ENCODE measurements at places on chromosomes 4 and X.

GRCh38 chr4:30755346-30755745, 35.2 kb downstream of the PCDH7 start:
- no peak for DNase-seq

DNA sequence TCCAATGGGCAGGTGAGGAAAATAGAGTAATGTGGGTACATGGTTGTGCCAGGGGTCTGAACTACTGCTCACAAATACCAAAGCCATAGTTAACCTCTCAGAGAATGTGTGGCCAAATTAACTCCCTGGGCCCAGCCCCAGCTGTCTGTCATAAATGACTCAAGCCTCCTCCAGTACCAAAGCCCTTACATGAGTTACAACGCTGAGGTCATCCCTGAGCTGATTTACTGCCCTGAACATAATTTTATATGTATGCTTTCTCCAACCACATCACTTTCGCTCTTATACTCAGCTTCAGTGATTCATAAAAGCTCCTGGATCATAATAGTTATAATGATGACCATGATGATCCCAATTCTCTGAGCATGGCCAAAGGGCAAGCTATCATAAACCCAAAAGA, 283.9 kb downstream of the NKX6-1 start:
- no peak for DNase-seq

DNA sequence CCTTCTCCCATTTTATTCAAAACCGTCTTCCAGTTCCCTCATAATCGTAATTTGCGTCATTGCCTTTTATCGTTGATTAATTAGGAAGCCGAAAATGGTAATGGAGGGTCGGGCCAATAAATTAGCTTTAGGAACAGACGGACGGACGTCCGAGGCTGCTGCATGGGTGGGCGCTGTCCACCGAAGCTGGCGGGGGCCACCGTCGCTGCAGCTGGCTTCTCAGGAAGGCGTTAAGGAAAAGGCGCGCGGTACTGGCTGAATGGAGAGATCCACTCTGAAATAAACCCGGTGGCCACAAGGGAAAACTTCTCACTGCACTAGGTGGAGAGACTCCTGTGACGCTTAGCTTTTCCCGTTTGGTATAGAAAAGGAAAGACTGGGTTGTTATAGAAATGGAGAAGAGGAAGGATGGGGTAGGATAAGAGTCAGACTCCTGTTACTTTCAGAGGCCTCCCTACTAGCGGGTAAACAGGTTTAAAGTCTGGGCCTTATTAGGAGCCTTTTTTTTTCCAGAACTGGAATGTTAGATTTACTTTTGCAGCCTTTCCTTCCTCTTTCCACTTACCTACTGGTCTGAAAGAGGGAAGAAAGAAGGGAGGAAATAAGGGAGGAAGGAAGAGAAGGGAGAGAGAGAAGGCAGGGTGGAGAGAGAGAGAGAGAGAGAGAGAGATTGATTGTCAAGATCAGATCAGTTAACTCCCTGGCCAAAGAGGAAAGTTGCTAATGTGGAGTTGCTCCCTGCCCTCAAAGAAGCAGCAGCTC, 11.3 kb upstream of the PRDM8 start:
- DNase-seq: no peak

DNA sequence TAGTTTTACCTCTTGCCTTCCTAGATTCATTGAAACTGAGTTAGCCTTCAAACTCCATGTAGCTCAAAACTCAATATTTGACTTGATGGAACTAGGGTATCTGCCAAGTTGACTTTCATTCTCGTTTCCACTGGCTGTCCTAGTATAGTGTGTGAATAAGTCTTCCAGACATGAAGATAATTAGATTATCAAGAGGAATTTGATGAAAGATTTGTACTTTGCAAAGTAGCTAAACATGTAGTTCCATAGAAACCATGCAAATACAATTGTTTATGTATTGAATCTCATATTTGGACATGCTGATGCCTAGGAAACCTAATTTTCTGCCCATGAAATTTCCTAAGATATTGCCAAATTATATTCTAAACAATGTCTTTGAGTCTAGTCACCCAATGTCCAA, 297.5 kb downstream of the ARHGAP24 start:
- no peak for DNase-seq

GRCh38 chr4:17809667-17810066, 890 bp downstream of the DCAF16 start:
- DNase-seq: no peak

DNA sequence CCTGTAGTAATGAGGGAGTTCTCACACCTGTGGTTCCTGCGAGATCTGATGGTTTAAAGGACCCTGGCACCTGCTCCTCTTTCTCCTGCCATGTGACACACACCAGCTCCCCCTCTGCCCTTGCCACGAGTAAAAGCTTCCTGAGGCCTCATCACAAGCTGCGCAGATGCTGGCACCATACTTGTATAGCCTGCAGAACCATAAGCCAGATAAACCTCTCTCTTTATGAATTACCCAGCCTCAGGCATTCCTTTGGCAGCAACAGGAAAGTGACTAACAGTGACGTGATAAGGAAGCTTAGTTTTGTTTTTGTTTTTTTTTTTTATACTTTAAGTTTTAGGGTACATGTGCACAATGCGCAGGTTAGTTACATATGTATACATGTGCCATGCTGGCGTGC, 130.9 kb downstream of the AFAP1 start:
- DNase-seq: peak; percentile 14

DNA sequence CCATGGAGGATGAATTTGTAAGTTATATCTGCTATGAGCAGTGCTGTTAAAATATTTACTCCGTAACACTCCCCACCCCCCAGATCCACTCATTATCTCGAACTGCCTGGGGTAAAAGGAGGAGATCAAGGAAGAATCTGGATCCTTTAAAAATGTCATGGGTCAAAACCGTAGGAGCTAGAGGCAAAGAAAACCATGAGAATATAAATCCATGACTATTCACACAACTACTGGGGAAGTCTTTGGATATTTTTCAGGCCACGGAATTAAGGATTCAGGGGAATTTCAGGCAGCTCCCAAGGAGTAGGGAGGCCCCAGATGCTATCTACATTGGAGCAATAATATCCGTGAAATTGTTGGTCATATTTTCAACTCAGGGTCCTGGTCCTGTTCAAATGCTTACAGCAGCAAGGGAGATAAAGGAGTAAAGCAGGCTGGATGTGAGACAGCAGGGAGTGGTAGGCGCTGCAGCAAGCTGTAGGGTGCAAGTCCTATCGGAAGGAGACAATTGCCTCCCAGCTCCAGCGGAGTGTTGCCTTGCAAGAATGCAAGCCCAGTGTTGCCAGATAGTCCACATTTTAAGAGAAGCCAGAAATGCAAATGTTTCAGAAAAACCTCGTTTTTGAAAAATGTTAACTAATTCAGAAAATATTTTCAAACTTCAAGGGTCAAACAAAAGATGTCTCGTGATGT, 116.2 kb upstream of the KIT start:
- DNase-seq: no peak

- no peak for DNase-seq
These were observed 221.0 kb upstream of the GALNT7 start for GRCh38 chr4:172947594-172947993.

DNA sequence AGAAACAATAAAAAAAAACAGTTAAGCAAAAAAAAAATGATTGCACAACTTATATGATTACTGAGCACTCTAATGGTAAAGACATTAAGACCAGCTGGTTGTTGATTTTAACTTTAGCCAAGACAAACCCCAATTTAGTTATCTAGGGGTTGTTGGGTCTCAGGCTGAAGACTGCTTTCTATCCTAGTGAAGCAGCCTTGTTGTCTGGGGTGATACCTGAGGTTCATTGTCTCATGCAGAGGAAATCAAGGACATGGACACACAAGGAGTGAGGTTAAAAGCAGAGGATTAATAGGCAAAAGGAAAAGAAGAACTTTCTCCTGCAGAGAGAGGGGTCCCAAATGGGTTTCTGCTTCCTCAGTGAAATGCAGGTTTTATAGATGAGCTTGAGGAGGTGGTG, 40.0 kb upstream of the CYP2U1 start:
- no peak for DNase-seq

GRCh38 chrX:1026263-1027015, 186.0 kb downstream of the CRLF2 start:
- peak; percentile 76 for DNase-seq

GRCh38 chr4:181437895-181438294, 805.3 kb upstream of the TENM3 start:
- DNase-seq: no peak

DNA sequence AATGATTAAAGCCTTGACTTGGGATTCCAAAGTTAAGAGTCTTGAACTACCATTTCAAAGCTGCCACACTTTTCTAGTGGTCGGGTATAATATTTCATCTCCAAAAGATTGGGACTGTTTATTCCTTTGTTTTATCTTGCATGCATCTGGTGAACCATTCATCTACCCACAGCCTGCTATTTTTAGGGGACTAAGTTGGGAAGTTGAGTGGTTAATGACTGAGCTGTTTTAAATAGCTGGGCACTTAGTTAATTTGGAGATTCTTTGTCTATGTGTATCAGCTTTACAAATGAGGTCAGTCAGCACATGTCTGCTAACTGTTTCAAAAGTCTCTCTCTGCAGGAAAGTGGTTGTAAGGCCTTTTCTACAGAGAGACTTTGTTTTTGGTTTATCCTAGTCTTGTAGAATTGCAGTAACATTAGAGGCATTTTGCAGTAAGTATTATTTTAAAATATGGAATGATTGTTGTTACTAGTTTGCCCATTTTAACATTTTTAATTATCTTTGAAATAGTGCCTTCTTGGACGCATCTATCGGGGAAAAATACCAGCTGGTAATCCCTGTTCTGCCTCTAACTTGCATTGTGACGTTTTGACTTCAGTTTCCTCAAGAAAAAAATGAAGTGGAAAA, 8.2 kb downstream of the BMP2K start:
- peak; percentile 24 for DNase-seq

DNA sequence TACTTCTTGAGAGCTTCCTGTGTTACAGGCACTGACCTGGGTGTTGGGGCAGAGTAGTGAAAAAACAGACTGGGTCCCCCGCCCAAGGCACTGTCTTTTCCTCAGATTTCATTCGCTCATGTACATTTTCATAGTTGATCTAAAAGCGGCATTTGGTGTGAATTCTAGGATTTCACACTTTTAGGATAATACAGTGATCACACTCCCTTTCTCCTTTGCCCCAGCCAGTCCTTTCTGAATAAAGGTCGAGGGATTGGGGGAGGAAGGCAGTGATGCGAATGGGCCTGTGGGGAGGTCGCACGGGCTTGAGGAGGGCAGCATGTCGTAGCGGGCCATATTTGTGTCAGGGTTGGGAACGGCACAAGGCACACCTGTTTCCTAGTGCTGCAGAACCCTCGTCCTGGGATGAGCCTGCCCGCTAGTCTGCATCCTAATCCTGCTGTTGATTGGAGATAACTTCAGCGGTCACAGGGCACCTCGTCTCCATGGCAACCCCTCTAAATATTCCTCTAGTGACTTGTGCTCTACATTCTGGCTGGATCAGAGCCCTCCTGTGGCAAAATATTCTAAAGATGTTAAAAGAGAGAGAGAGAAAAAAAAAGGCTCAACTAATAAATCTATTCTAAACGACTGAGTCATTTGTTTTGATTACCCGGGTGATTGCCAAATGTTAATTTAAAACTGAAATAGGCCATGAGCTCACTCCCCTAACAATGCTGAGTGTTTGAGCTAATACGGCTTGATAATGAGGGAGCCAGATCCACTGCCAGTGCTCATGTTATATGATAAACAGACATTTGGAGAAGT, 21.8 kb downstream of the FHL1 start:
- peak; percentile 96 for DNase-seq

DNA sequence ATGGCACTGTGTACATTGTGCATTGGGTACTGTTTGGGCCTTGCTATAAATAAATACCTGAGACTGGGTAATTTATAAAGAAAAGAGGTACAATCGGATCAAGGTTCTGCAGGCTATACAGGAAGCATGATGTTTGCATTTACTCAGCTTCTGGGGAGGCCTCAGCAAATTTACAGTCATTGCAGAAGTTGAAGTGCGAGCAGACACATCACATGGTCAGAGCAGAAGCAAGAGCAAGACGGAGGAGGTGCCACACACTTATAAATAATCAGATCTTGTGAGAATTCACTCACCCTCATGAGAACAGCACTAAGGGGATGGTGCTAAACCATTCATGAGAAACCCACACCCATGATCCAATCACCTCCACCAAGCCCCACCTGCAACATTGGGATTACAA, 505.0 kb downstream of the ARAP2 start:
- DNase-seq: no peak

DNA sequence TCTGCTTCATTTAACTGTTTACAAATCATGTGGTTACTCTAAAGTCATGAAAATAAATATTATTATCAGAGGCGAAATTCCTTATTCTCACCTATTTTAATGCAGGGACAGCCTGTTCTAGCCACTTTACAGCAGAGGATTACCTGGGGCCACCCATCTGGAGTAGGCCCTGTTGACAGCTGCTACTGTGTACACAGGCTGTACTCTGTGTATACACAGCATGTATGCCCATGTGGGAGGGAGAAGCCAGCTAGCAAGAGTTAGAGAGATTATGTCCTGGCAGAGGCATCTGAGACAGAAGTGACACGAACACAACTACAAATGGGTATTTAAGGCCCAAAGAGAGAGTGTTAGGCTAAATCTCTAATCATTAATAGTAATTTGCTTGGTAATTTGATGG, 62.1 kb downstream of the GPRIN3 start:
- no peak for DNase-seq

- no peak for DNase-seq
These were observed 9.3 kb downstream of the PDZD4 start for GRCh38 chrX:153821066-153821465.

GRCh38 chr4:122921971-122922876, at the start of gene NUDT6:
TSS of gene NUDT6 (minus strand) at chr4:122922597. CDS start at chr4:122922572, 25 bp downstream.
- DNase-seq: peak; percentile 27

GRCh38 chr4:34766935-34767334, 1477.4 kb downstream of the ARAP2 start:
- DNase-seq: no peak

DNA sequence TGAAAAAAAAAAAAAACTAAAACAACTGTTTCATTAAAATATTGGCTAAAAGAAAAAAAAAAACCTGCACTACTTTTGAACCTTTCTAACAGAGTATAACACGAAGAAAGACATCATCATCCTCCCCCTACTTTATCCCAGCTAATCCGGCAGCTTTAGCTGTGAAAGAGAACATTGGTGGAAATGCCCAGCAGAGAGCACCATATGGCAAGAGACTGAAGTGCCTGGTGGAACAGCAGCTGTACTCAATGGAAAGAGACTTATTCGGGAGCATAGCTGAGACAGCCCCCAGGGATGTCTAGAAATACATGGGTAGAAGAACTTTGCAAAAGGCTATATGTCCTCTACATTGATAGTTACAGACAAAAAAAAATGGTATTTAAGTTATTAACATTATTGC, 30.3 kb downstream of the STPG2 start:
- DNase-seq: peak; percentile 17

- no peak for DNase-seq
These were observed 27.2 kb upstream of the C4orf17 start for GRCh38 chr4:99483636-99484035.

- no peak for DNase-seq
These were observed 85.0 kb upstream of the FAT1 start for GRCh38 chr4:186808630-186809018.

DNA sequence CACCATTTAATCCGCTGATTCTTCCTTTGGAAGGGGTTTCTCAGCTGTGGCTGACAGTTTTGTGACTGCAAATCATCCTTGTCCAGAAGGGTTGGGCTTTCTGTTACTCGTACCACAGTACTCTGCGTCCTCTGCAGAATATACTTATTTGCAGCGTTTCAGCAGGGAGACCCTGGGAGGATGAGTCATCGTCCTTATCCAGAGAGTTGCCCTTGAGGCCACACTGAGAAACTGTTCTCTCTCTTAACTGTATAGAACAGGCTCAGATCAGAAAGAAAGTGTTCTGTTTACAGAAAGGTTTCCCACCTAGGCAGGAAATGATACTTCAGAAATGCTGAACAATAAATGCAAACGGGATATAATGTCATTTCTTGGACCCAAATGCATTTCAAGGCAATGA, 47.8 kb upstream of the DDX53 start:
- peak; percentile 54 for DNase-seq
